ENCODE measurements at places on chromosomes 1 and 21. TPM values are rescaled to one million over a fixed set of nuclear protein-coding genes. Genes with fewer than 3 reads are reported as not detected.

GRCh38 chr1:211118407-211119102 lies 15.4 kb downstream of the KCNH1 start:
- no peak for DNase-seq

DNA sequence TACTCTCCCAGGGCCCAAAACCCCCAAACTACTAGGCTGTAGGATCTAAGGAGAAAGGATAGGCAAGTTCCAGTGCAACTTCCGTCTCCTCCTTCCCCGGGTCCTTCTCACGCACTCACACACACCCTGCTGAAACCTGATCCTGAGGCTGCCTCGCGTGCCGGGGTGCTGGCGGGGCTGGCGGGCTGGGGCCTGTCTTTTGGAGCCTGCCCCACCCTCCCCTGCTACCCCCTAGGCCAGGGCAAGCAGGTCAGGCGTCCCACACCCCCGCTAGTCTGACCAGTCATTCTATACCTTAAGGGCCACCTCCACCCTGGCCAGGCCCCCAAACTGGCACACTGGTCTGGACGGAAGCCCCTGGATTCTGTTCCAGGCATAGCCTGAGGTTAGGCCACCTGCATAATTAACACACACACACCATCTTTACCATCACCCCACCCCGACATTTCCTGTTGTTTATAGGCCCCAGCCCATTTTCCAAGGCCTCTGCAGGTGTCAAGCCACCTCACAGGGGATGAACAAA lies 48.3 kb upstream of the ARTN start:
- peak; percentile 76 for DNase-seq

The CD2 gene
- 7.1 TPM for total RNA-seq

The HCRTR1 gene
- total RNA-seq: not detected

GRCh38 chr1:81834268-81834667 lies 33.5 kb downstream of the ADGRL2 start:
- DNase-seq: no peak

The RHD gene
- not detected for total RNA-seq

The CATSPERE gene
- 3.3 TPM for total RNA-seq

The PTGS2 gene
- total RNA-seq: 16.0 TPM

The APP gene
- total RNA-seq: 491 TPM
